ENCODE measurements at places on chromosomes 6 and 20. TPM values are rescaled to one million over a fixed set of nuclear protein-coding genes. Genes with fewer than 3 reads are reported as not detected.

DNA sequence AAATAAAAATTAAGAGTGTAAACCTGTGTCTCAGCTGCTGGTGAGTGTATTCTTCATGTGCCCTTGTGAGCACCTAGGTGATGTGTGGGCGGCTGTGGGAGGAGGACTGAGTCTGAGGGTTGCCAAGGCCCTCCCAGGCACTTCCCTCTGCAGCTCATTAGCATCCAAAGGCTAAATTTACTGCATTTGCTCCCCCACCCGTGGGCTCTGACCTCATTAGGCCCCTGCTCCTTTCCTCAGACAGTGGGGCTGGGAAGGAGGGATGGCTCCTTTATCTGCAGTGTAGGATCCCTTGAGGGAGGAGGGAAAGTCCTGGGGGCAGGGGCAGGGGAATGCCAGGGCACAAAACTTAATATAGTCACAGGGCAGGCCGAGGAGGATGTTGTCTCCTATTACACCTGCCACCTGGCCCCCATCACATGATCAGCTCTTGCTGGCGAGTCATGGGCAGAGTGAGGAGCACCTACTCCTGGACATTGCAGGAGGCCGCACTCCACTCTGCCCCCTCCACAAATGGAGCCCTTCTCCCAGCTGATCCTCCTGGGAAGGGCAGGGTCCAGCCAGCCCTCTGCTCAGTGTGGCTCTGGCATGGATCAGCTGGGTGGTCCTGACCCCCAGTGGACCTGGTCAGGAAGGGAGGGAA is 133.2 kb downstream of the MRPL14 start:
- no peak overlapping the region for H3K27ac ChIP-seq
- no peaks in the 10 kb centered on the region for H3K27me3 ChIP-seq
- peaks cover 34% of the 10 kb centered on the region for H3K4me1 ChIP-seq
- H3K4me3 ChIP-seq = no peak overlapping the region
- H3K36me3 ChIP-seq = no peaks in the 10 kb centered on the region
- DNase-seq = no peak

DNA sequence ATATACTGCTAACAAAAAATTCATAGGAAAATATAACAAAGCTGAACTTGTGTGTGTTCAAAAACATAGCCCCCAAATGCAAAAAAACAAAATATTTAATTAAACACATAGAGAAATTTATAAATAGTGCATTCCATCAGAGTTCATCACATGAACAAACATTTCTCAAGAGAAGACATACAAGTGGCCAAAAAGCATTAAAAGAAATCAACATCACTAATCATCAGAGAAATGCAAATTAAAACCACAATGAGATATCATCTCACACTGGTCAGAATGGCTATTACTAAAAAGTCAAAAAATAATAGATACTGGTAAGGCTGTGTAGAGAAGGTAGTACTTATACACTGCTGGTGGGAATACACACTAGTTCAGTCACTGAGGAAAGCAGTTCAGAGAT is 39.6 kb upstream of the ADGRG6 start:
- H3K36me3 ChIP-seq = peaks cover 11% of the 10 kb centered on the region
- no peaks in the 10 kb centered on the region for H3K27me3 ChIP-seq
- peaks cover 20% of the 10 kb centered on the region for H3K4me1 ChIP-seq
- H3K27ac ChIP-seq = no peak overlapping the region

DNA sequence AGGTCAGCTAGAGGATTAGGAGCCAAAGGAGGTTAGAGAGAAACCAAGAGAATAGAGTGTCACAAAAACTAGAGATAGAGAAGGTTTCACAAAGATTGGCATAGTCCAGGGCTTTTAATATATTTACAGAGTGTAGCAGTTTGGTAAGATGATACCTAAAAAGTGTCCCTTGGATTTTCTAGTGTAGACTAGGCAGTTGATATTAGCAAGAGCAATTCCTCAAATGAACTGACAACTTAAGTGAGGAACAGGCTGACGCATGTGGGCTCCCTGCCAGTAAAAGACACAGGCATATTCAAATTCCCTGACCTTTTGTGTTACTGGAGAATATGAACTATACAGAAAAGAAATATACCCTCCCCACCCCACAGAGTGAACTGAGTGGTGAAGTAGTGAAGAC is 40.1 kb downstream of the VTA1 start:
- no peak overlapping the region for H3K4me3 ChIP-seq
- no peak for DNase-seq
- no peaks in the 10 kb centered on the region for H3K27me3 ChIP-seq
- H3K27ac ChIP-seq = no peak overlapping the region

ABHD16A gene
- 37.5 TPM for total RNA-seq

- no peaks in the 10 kb centered on the region for H3K36me3 ChIP-seq
- no peak overlapping the region for H3K27ac ChIP-seq
- no peak for DNase-seq
- peaks cover 17% of the 10 kb centered on the region for H3K4me1 ChIP-seq
These were observed 37.0 kb downstream of the BFSP1 start for GRCh38 chr20:17494201-17494600.

DNA sequence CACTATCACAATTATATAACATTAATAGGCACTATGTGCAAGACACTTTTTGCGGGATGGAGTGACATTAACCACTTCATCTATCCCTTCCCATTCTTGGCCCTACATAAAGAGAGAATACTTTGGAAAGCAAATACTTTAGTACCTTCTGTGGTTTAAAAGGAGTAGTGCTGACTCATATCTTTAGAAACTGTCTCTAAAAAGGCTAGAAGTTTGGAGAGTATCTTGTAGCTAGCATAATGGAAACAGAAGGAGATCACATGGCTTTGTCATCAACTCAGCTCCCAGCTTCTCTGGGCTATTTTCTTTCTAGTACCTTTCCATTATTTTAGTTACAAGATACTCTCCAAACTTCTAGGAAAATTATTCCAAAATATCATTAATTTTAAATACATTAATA is 157.5 kb downstream of the ADGRG6 start:
- H3K27me3 ChIP-seq = no peaks in the 10 kb centered on the region
- peaks cover 13% of the 10 kb centered on the region for H3K4me1 ChIP-seq
- H3K27ac ChIP-seq = no peak overlapping the region

GRCh38 chr6:42366011-42366705 is 85.6 kb downstream of the TRERF1 start:
- DNase-seq = no peak
- no peaks in the 10 kb centered on the region for H3K27me3 ChIP-seq
- H3K4me3 ChIP-seq = no peak overlapping the region
- peak overlapping the region; percentile 83 for H3K27ac ChIP-seq

- DNase-seq = no peak
- H3K4me3 ChIP-seq = no peak overlapping the region
- H3K4me1 ChIP-seq = peaks cover 31% of the 10 kb centered on the region
- H3K27ac ChIP-seq = no peak overlapping the region
- H3K27me3 ChIP-seq = no peaks in the 10 kb centered on the region
These were observed 80.0 kb downstream of the TRMT11 start for GRCh38 chr6:126066053-126067048.

- H3K27me3 ChIP-seq = peaks cover 31% of the 10 kb centered on the region
- no peaks in the 10 kb centered on the region for H3K4me1 ChIP-seq
- no peak overlapping the region for H3K27ac ChIP-seq
- DNase-seq = no peak
These were observed 8.6 kb upstream of the SLC32A1 start for GRCh38 chr20:38715646-38716045.

GTSF1L gene
- total RNA-seq = not detected

TRMT11 gene
- total RNA-seq = 16.7 TPM

GRCh38 chr6:167970230-167970629 is 27.2 kb upstream of the KIF25 start:
- peaks cover 6% of the 10 kb centered on the region for H3K4me1 ChIP-seq
- H3K4me3 ChIP-seq = no peak overlapping the region
- DNase-seq = no peak

LRRN4 gene
- total RNA-seq = not detected

DNA sequence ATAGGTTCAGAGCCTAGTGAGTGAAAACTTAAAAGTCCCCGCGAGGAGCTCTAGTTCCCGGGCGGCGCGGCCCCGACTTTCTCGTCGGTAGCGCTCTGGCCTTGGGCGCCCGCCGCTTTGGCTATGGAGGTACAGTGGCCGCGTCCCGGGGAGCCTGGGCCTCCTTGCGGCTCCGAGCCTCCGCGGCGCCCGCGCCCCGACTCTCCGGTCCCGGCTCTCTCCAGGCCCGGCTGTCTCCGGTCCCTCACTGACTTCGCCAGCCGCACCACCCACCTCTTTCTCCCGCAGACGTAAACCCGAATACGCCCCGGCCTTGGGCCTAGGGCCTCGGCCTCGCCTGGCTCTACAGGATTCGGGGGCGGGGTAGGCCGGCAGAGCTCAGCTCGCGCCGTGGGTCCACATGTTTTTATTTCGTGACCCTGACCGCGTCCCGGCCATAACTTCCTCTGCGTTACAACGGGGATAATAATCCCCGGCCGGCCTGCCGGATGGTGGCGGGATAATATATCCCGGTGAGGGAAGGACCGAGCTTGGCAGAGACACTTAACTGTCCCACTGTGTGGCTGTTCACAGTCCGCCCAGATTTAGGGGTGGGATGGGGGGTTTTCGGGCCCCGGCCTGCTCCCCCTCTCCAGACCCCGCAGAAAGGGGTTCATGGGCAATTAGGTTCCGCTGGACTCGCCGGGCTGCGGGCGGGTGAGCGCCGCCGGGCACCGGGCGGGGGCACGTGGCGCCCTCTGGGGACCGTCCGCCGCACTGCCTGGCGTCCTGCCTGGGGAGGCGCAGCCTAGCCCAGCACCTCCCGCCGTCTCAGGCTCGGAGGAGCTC is 10.0 kb upstream of the TBX18 start:
- no peaks in the 10 kb centered on the region for H3K36me3 ChIP-seq
- peak overlapping the region; percentile 80 for H3K4me3 ChIP-seq
- H3K27ac ChIP-seq = peak overlapping the region; percentile 76
- H3K4me1 ChIP-seq = peaks cover 48% of the 10 kb centered on the region
- DNase-seq = peak; percentile 35

DNA sequence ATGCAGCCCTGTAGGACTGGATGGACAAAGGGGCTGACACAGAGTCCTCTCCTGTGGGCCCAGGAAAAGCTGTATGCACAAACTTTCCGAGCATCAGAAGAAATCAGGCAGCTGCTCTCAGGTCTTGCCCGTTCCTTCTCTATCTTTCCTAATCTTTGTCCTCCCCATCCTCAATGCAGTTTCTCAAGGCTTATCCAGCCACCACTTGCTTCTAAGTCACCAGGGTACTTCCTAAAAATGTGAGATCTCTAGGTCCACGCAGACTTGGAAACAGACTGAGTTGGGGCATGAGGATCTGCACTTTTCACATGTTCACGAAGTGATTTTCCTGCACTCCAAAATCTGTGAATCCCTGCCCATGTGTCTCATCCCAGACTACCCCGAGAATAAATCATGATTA is 394.5 kb upstream of the SLC35B3 start:
- H3K36me3 ChIP-seq = no peaks in the 10 kb centered on the region
- no peak for DNase-seq
- H3K27ac ChIP-seq = no peak overlapping the region
- no peaks in the 10 kb centered on the region for H3K4me1 ChIP-seq
- no peaks in the 10 kb centered on the region for H3K27me3 ChIP-seq
- no peak overlapping the region for H3K4me3 ChIP-seq

LY6G6F gene
- not detected for total RNA-seq

GRCh38 chr20:17612287-17612991 is 42.6 kb downstream of the DSTN start:
- H3K4me3 ChIP-seq = peak overlapping the region; percentile 60
- H3K36me3 ChIP-seq = peaks cover 7% of the 10 kb centered on the region
- peaks cover 67% of the 10 kb centered on the region for H3K27me3 ChIP-seq
- peaks cover 10% of the 10 kb centered on the region for H3K4me1 ChIP-seq
- peak overlapping the region; percentile 96 for H3K27ac ChIP-seq
- DNase-seq = peak; percentile 59

HRH3 gene
- not detected for total RNA-seq

GRIK2 gene
- total RNA-seq = 33.4 TPM

DNA sequence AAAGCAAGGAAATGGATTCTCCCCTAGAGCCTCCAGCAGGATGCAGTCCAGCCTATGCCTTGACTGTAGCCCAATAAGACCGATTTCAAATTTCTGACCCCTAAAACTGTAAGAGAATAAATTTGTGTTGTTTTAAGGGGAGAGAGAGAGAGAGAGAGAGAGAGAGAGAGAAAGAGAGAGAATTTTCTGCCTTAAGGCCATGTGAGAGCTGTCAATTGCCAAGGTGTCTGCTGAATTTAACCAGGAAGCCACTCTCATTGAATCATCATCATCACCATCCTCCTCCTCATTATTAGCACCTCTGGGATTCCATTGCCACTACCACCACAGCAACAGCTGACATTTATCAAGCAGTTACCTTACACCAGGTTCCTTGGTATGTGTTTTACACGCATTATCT is 27.8 kb upstream of the TNFRSF21 start:
- H3K4me1 ChIP-seq = no peaks in the 10 kb centered on the region
- no peak overlapping the region for H3K4me3 ChIP-seq
- H3K27me3 ChIP-seq = no peaks in the 10 kb centered on the region

- H3K27me3 ChIP-seq = peaks cover 2% of the 10 kb centered on the region
- peak; percentile 76 for DNase-seq
- 0 out of 2 replicates have a peak, but pooled peaks cover 4% of the 10 kb centered on the region for H3K36me3 ChIP-seq
- peak overlapping the region; percentile 75 for H3K27ac ChIP-seq
These were observed 1.1 kb downstream of the ACTL10 start for GRCh38 chr20:33667676-33668465.

DNA sequence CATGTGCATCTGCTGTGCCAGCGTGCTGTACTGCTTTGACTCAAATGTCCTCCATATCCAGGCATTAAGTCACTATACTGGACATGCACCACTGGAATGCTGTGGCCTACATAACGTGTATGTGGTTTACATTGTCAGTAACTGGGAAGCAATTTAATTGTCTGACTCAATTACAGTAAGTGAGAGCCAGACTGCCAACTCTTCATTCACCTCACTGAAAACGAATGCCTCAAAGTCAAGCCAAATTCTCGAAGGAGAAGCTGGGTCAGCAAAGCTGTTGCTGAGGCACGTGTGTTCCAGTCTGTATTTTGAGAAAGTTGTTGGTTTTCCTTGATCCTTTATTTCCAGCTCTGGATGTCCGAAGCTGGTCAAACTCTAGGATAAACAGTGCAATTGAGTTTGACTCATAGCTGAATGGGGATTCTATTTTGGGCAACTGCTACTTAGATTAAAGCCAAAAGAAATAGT is 534.3 kb downstream of the COL12A1 start:
- peak overlapping the region; percentile 35 for H3K4me3 ChIP-seq
- DNase-seq = peak; percentile 81
- H3K27ac ChIP-seq = peak overlapping the region; percentile 3
- no peaks in the 10 kb centered on the region for H3K27me3 ChIP-seq

All from HFFc6 (cell line).